Activated CD4-positive, alpha-beta T cell treated with anti-CD3 and anti-CD28 coated beads, Interleukin-2, amount 10 ng/mL, durations not matched to agents 7 days and 5 days (primary cell): ENCODE measurements at places on chromosomes 2 and 18.

DNA sequence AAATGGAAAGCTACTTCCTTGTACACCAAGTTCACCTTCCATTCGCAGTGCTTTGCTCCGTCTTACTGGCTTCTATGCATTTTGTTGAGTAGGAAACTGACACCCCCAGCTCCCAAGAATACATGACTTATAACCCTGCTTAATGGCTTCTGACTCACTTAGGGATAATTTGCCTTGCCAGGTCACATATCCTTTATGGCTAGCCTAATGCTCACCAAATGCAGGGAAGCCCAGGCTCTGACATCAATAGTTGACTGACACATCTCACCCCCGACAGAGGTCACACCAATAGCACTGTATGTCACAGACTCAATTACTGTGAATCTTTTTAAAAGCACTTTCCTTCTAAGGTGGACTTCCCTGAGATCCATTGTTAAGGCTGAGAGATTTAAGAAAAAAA is 147.2 kb downstream of the DTNA start:
- H3K27ac ChIP-seq, result no peak overlapping the region
- H3K27me3 ChIP-seq, result no peaks in the 10 kb centered on the region
- H3K4me3 ChIP-seq, result no peak overlapping the region
- no peak for DNase-seq
- peaks cover 15% of the 10 kb centered on the region for H3K4me1 ChIP-seq

- H3K27ac ChIP-seq, result peak overlapping the region; percentile 89
- H3K4me3 ChIP-seq, result peak overlapping the region; percentile 46
- peaks cover 36% of the 10 kb centered on the region for H3K4me1 ChIP-seq
- H3K27me3 ChIP-seq, result peaks cover 7% of the 10 kb centered on the region
- peak; percentile 41 for DNase-seq
Measured at GRCh38 chr2:112995346-112995920, 9.8 kb upstream of the IL36A start.

DNA sequence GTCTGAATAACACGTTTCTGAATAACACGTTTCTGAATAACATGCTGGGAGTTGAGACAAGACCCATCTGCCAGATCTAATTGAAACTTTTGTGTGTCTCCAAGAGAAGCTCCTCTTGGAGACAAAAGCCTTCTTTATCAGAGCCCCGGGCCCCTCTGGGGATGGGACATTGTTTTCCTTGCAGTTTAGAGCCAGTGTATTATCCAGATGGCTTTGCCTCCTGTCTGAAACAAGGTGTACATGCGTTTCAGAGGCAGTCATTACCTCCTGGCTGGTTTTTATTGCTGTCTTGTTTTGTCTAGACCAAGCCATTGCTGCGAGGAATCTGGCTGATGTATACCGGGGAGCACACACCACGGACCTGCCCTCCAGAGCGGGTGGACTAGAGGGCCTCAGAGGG is 7.8 kb downstream of the FOSL2 start:
- H3K4me3 ChIP-seq, result no peak overlapping the region
- peaks cover 56% of the 10 kb centered on the region for H3K4me1 ChIP-seq
- H3K27ac ChIP-seq, result no peak overlapping the region
- no peak for DNase-seq
- peaks cover 30% of the 10 kb centered on the region for H3K36me3 ChIP-seq

DNA sequence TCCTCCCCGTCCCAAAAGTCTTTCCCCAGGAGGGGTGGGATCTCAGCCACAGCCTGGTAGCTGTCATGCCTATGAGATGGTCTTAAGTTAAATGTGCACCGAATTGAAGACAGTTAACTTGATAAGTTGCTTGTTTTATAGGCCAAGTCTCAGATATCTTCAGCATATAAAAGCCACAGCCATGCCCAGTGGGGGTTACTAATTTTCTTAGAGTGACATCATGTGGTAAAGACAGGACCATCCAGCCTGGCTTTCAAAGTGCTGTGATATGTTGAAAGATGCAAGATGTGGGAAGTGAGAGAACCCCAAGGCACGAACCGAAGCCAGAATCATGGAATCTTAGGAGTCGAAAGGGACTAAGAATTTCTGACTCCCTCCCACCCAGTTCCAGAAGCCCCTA is 42.1 kb upstream of the FAM124B start:
- no peak overlapping the region for H3K27ac ChIP-seq
- H3K27me3 ChIP-seq, result peaks cover 36% of the 10 kb centered on the region
- DNase-seq, result no peak
- H3K36me3 ChIP-seq, result no peaks in the 10 kb centered on the region
- peaks cover 10% of the 10 kb centered on the region for H3K4me1 ChIP-seq

DNA sequence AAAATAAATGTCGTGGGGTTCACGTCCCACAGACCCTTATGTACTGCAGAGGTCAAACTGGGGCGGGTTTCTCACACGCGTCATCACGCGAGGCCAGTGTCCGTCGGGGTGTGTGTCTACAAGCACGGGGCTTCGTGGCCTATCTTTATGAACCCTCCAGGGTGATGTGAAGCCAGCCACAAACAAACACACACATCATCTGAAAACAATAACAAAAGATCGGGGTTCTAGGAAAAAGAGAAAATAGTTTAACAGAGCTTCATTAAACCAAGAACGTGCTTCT is 23.3 kb downstream of the LDLRAD4 start:
- DNase-seq, result no peak
- no peak overlapping the region for H3K4me3 ChIP-seq
- H3K27ac ChIP-seq, result no peak overlapping the region
- H3K4me1 ChIP-seq, result no peaks in the 10 kb centered on the region
- H3K27me3 ChIP-seq, result no peaks in the 10 kb centered on the region

- H3K36me3 ChIP-seq, result no peaks in the 10 kb centered on the region
- H3K27me3 ChIP-seq, result no peaks in the 10 kb centered on the region
- DNase-seq, result no peak
- no peak overlapping the region for H3K27ac ChIP-seq
- no peak overlapping the region for H3K4me3 ChIP-seq
Measured at GRCh38 chr2:23037596-23037995, 347.4 kb upstream of the KLHL29 start.

DNA sequence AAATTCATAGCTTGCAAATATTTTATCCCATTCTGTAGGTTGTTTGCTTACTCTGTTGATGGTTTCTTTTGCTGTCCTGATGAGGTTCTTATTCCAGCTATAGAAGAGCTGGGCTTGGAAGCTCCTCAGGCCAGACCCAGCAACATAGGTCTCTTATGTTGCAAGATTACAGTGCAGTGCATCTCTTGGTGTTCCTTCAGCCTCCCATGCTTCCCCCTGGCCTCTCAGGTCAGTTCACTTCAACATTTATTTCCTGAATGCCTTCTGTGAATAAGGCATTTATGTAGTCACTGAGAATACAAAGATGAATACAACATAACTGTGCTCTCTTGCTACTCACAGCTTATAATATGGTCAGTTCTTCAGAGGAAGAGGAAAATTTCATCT is 179.0 kb upstream of the SLC39A10 start:
- H3K27ac ChIP-seq, result peak overlapping the region; percentile 26
- no peaks in the 10 kb centered on the region for H3K27me3 ChIP-seq
- H3K4me1 ChIP-seq, result peaks cover 33% of the 10 kb centered on the region

DNA sequence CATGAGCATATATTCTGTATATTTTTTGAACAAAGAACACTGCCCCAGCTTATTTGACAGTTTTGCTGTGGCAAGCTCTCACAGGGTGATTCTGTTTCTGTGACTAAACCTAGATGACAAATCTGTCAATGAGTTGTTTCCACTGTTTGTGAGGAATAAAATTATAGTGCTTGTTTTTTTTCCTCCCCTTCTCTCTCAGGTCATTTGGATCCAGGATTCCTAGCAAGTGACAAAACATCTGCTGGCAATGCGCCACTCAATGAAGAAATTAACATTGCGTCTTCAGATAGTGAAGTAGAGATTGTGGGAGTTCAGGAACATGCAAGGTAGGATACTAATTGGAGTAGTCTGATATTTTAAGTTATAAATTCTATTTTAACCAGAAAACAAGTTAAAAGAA is 149.3 kb downstream of the HAUS1 start:
- peaks cover 70% of the 10 kb centered on the region for H3K36me3 ChIP-seq
- H3K4me1 ChIP-seq, result peaks cover 58% of the 10 kb centered on the region
- H3K27ac ChIP-seq, result peak overlapping the region; percentile 41

GRCh38 chr2:195985741-195986140 is 82.9 kb downstream of the DNAH7 start:
- no peak overlapping the region for H3K27ac ChIP-seq
- no peaks in the 10 kb centered on the region for H3K36me3 ChIP-seq
- no peak overlapping the region for H3K4me3 ChIP-seq
- no peaks in the 10 kb centered on the region for H3K27me3 ChIP-seq
- DNase-seq, result no peak

DNA sequence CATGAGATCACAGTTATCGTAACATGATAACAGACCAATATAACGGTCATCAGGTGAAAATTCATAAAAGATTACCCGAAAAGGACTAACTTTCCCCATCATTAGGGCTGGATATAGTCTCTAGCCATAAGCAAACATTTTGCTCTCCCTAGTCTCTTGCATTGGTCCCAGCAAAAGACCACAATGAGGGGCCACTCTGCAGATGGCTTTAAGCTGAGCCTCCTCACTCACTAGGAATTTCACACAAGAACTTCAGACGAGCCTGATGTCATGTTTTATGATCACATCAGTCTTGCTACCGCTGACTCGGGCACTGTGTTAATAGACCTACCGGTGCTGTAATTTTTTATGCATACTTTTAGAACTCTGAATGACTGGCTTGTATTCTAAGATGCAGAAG is 35.2 kb downstream of the STK17B start:
- H3K27ac ChIP-seq, result no peak overlapping the region
- H3K36me3 ChIP-seq, result peaks cover 92% of the 10 kb centered on the region
- DNase-seq, result no peak

GRCh38 chr2:189849550-189849949 is 65.3 kb downstream of the PMS1 start:
- no peaks in the 10 kb centered on the region for H3K4me1 ChIP-seq
- peaks cover 27% of the 10 kb centered on the region for H3K36me3 ChIP-seq
- DNase-seq, result no peak

DNA sequence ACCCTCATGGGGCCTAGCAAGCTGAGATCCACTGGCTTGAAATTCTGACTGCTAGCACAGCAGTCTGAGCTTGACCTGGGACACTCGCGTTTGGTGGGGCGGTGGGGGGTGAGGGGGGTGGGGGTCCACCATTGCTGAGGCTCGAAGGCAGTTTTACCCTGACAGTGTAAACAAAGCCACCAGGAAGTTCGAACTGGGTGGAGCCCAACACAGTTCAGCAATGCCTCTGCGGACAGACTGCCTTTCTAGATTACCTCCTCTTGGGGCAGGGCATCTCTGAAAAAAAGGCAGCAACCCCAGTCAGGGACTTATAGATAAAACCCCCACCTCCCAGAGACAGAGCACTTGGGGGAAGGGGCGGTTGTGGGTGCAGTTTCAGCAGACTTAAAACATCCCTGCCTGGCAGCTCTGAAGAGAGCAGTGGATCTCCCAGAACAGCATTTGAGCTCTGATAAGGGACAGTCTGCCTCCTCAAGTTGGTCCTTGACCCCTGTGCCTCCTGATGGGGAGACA is 149.7 kb upstream of the TANK start:
- no peaks in the 10 kb centered on the region for H3K36me3 ChIP-seq
- no peak overlapping the region for H3K4me3 ChIP-seq
- no peak for DNase-seq
- no peaks in the 10 kb centered on the region for H3K4me1 ChIP-seq

GRCh38 chr2:204110338-204110741 is 173.8 kb downstream of the ICOS start:
- H3K4me1 ChIP-seq, result peaks cover 75% of the 10 kb centered on the region
- peaks cover 4% of the 10 kb centered on the region for H3K27me3 ChIP-seq
- H3K27ac ChIP-seq, result peak overlapping the region; percentile 85
- H3K4me3 ChIP-seq, result peak overlapping the region; percentile 56

- peaks cover 20% of the 10 kb centered on the region for H3K4me1 ChIP-seq
- DNase-seq, result no peak
- H3K36me3 ChIP-seq, result no peaks in the 10 kb centered on the region
- no peak overlapping the region for H3K4me3 ChIP-seq
- H3K27ac ChIP-seq, result no peak overlapping the region
Measured at GRCh38 chr2:108579623-108580022, 45.4 kb downstream of the LIMS1 start.

DNA sequence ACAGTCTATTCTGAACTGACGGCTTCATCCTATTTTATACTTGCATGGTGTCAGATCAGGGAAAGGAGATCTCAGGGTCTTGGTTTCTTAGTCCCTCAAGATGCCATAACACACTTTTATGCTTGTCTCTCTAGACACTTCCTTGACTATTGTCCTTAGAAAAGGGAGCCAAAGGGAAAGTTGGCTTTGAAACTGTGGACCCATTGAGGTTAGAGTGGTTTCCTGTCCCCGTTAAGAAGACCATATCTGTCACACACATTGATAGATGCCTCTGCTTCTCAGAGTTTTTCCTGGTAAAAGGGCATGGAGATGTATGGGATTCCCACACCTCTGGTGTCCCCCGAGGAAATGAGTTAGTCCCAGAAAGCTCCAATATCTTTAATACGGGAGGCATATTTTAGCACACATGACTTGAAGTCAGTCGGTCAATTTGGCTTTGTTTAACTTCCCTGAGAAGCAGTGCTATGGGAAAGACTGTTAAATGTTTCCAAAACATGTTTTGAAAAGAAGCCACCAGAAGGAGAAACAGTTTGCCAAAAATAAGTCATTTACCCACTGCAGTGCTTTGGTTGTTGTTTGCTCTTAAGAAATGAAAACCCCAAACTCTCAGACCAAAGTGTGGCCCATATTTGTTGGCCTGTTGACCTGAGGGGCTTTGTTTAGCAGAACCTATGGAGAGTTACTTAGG is 133.4 kb upstream of the CXCR4 start:
- H3K4me1 ChIP-seq, result peaks cover 12% of the 10 kb centered on the region
- no peak overlapping the region for H3K4me3 ChIP-seq
- H3K27ac ChIP-seq, result no peak overlapping the region

GRCh38 chr2:217062768-217063167 is 202.9 kb upstream of the TNP1 start:
- no peak overlapping the region for H3K27ac ChIP-seq
- peaks cover 8% of the 10 kb centered on the region for H3K27me3 ChIP-seq
- H3K36me3 ChIP-seq, result no peaks in the 10 kb centered on the region

DNA sequence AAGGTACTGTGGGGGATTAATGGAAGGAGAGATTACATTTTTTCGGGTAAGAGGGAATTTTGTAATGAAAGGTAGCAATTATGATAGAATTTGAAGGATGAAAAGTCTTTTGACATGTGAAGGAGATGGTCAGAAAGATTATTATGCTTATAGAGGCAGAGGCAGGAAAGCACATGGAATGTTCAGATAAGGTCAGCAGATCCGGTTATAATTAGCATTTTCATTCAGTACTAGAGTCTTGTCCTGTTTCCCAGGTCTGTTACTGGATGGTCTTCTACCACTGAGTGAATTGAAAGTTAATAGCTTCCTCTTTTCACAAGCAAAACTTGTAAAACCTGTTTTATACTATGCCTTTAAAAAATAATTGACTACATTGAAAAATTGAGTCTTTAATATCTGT is 116.9 kb downstream of the PHLPP1 start:
- no peak for DNase-seq
- no peak overlapping the region for H3K27ac ChIP-seq
- H3K4me3 ChIP-seq, result no peak overlapping the region
- no peaks in the 10 kb centered on the region for H3K36me3 ChIP-seq
- no peaks in the 10 kb centered on the region for H3K27me3 ChIP-seq
- H3K4me1 ChIP-seq, result no peaks in the 10 kb centered on the region

- H3K4me3 ChIP-seq, result no peak overlapping the region
- DNase-seq, result no peak
- H3K4me1 ChIP-seq, result peaks cover 7% of the 10 kb centered on the region
- H3K27ac ChIP-seq, result no peak overlapping the region
- H3K36me3 ChIP-seq, result no peaks in the 10 kb centered on the region
Measured at GRCh38 chr2:136183097-136183496, 65.1 kb upstream of the CXCR4 start.
